ENCODE measurements at places on chromosomes 5 and 9.

GRCh38 chr9:116141864-116142561, 11.6 kb upstream of the PAPPA start:
- DNase-seq = no peak

GRCh38 chr9:113528088-113528487, 64.6 kb downstream of the RGS3 start:
- no peak for DNase-seq

- DNase-seq = no peak
These were observed 67.0 kb downstream of the ARHGAP26 start for GRCh38 chr5:142837081-142837725.

GRCh38 chr9:99389087-99390033, 167.3 kb downstream of the SEC61B start:
- DNase-seq = no peak

- DNase-seq = no peak
These were observed 122.4 kb upstream of the NR5A1 start for GRCh38 chr9:124629600-124629999.

DNA sequence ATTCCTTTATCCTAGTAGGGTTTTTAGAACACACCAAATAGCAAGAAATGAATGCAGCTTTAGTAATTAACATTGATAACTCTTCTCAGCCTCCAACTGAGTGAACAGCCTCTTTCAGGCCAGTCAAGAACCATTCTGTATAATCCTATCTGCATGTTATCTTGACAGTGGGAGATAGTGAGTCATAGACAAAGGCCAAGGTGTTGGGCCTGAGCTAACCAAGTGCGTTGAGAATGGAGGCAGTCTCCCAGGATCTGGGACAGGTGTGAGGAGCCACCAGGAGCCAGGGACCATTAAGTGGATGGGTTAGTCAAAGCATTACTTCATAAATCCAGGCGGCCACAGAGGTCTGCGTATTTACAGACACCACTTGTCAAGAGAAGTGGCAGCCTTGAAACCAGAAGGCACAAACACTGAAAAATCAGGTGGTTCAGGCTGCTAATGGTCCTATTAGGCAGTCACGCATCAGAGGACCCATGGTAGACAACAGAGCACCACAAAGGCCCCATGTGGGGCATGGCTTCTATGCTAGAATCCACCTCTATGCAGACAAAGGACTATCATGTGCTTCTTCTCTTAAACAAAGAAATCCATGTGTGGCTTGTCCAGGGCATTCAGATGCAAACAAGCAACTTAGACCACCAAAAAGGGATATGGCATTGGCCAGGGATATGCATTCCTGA, 409.7 kb upstream of the PIK3R1 start:
- DNase-seq = no peak

- no peak for DNase-seq
These were observed 93.7 kb downstream of the SPOCK1 start for GRCh38 chr5:137405393-137405792.

DNA sequence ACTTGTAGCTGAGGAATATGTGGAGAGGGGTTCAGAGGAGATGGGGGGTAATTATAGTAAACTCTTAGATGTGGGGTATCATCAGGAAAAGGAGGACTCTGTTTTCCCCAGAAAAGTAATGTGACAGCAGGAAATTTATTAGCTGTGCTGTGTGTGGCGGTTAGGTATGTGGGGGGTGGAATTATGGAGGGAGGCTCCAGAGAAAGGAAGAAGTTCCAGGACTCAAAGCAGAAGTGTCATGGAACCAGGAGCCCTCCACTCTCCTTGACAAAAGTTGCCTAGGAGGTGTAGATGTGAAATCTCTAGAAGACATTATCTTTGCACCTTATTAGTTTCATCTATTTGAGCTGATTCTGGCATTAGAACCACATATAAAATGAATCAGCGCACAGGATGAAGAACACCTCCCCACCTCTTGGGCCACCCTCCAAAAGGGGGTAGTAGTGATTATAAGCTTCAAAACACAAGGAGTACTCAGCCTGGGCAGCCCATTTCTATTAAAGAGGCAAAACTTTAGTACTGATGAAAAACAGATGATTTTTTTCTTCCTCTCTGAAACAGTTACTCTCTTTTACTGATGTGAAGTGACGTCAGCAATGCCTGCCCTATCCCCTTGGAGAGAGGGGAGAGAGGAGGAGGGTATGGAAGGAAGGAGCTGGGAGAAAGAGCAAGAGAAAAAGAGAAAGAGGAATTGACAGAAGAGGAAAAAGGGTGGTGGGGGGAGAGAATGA, 18.2 kb downstream of the NR2F1 start:
- no peak for DNase-seq

- no peak for DNase-seq
These were observed 312.5 kb upstream of the PTGER4 start for GRCh38 chr5:40367255-40367654.

DNA sequence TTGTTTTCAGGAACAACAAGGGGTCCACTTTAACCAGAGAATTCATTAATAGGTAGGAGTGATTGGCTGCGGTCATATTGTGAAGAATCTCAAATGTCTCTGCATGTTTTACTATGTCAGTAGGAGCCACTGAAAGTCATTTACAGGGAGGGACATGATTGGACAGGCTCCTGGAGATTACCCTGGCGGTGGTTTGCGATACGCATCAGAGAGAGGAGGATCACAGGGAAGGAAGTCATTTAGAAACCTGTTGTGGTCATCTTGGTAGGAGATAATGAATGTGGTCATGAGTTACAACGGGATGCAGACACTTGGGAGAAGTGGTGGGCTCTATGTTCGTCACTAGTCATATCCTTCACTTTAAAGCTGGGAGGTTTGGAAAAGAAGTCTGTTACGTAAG, 262.8 kb downstream of the FAM114A2 start:
- DNase-seq = no peak

DNA sequence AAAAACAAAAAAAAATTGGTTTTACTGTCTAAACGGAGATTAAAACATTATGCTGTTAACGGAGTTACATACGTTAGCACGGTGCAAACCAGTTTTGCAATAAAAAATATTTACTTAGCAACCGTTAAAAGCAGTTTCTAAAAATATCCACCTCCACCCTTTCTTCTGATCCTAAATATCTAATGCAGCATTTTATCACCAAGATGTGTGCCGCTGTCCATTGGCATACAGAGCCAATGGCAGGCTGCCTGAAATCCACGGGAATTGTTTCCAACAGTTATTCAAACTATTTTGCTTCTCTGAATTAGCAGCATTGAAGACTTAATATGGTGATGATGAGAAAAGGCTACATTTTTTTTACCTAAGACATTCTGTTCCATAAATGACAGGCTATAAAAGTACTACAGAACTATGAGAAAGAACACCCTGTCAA, 61.6 kb downstream of the CSNK1A1 start:
- no peak for DNase-seq

GRCh38 chr9:19965336-19965735, 176.5 kb upstream of the SLC24A2 start:
- no peak for DNase-seq

DNA sequence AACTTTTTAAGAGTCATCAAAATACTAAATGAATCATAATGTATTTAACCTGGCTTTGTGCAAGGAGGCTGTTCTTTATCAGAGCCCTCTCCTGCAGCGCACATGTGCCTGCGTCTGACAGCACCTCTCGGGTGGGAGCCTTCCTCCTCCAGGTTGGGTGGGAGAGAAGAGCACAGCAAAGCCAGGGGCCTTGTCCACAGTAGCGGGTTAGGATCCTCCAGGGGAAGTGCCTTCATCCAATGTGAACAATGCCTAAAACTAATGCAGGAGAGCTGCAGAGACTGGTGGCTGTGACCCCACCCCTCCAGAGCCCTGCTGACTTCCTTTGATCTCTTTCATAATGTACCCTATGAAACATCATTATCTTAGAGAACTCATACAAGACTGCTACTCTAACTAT, 10.2 kb downstream of the UBE2QL1 start:
- no peak for DNase-seq

GRCh38 chr5:179288809-179289185, 56.5 kb downstream of the ADAMTS2 start:
- no peak for DNase-seq

DNA sequence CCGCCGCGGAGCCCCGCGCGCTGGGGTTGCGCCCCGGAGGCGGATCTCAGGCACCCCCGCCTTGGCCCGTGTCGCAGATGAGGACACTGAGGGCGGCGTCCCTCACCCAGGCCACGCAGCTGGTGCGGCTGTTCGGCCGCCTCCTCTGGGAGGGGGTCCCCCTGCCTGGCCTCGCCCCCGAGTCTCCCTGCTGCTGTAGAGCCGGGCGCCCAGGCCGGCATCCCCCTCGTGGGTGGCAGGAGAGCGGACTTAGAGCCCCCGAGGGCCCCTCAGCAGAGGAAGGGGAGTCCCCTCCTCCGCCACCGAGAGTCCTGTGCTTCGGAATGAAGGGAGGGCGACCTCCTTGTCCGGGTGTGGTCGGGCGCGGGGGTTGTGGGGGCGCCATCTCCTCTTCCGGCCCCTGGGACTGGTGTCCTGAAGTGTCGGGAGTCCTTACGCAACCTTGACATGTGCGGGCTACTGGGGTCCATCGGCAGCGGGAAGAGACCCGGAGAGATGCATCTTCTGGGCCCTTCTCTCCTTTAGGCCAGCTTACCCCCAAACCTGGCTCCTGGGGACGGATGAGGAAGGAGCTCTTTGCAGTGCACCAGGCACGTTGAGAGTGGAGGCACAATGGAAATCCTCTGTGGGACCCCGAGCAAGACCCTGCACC, 11.7 kb upstream of the EXOSC2 start:
- peak; percentile 29 for DNase-seq

DNA sequence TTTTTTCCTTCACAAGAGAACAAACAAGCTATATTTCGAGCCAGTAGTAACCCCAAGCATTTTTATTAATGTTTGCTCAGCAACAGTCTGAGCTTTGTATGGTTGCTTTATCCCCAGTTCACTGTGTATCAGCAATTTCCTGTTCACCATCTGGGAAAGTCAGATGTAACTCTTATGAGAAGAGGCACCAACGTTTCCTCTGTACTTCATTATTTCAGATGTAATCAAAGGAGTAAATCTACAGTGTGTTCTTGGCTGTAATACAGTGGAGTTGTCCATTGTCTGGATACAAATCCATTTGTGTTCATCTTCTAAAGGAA, 340.2 kb downstream of the ARRDC3 start:
- no peak for DNase-seq

- DNase-seq = no peak
These were observed 127.6 kb upstream of the RPS23 start for GRCh38 chr5:82405618-82406204.

GRCh38 chr5:78076351-78076750, 218.1 kb downstream of the AP3B1 start:
- DNase-seq = no peak

DNA sequence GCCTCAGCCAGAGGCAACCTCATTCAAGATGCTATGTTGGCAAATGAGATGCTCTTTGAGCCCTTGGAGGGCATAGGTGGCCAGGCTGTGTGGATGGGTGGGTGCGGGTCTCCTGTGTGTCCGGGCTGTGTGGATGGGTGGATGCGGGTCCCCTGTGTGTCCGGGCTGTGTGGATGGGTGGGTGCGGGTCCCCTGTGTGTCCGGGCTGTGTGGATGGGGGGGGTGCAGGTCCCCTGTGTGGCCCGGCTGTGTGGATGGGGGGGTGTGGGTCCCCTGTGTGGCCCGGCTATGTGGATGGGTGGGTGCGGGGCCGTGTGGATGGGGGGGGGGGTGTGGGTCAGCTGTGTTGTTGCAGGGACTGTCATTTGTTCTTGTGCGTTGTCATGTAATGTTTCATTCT, 136.6 kb upstream of the COL5A1 start:
- no peak for DNase-seq

GRCh38 chr9:93684806-93685543, 108.6 kb downstream of the PHF2 start:
- no peak for DNase-seq

DNA sequence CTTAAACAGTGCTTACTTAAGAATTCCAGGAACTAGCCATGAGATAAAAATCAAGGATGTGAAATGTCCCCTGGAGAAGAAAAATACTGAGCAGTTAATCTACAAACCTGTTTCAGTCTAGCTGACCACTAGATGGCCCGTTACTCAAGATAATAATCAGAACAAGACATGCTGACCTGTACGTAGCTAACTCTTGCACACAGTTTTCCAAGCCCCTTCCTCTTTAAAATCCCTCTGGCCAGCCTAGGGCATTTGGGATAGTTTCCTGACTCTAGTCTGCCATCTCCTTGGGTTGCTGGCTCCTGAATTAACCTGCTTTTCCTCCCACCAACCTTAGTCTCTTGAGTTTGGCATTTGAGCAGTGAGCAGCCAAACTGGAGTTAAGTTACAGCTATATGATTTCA, 59.2 kb upstream of the TRAF1 start:
- DNase-seq = peak; percentile 32

GRCh38 chr5:89520771-89521170, 637.8 kb upstream of the MEF2C start:
- DNase-seq = no peak

GRCh38 chr5:139301808-139302499, 8.4 kb downstream of the MATR3 start:
- DNase-seq = no peak

GRCh38 chr9:28648723-28649122, 1075.4 kb upstream of the C9orf72 start:
- DNase-seq = no peak

DNA sequence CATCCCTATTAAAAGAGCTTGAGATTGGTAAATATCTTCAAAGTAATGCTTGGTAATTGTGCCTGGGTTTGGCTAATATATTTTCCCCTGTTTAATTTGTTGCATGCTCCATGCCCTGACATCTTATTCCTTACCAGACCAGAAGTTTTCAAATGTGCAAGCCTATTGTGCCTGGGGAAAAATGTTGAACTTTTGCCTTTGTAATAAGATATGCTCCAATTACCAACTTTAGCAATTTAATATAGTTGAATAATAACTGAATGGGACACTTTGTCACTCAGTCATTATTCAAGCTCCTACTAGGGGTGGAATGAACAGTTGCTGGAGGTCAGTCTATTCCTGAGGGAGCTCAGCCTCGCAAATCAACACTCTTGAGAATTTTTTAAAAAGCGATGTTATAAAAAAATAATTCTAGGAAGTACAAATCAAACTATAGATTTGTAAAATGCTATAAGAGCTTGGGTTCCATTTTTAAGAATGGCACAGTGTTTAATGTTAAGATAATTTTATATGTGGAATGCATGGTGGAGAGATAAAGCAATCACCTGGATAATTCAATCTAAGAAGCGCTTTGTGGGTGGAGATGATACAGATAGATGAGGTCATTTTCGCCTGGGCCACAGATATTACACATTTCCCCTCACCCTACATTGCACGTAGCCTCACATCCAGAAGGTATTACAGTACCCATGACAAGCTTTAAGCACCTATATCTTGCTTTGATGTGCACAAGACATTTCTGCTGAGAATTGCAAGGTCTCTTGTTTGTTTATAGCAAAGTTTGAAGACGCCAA, 231.8 kb downstream of the PIK3R1 start:
- no peak for DNase-seq

- peak; percentile 49 for DNase-seq
These were observed 321.0 kb downstream of the ACTL7B start for GRCh38 chr9:108534741-108535140.

- DNase-seq = no peak
These were observed 12.0 kb downstream of the IFNE start for GRCh38 chr9:21470126-21470525.

All from SW 1271 (cell line).